Stimulated activated CD4-positive, alpha-beta T cell treated with anti-CD3 and anti-CD28 coated beads, TNF-alpha, amount 100 ng/mL, for 24 hours (primary cell): ENCODE measurements at places on chromosomes 11 and 22.

DNA sequence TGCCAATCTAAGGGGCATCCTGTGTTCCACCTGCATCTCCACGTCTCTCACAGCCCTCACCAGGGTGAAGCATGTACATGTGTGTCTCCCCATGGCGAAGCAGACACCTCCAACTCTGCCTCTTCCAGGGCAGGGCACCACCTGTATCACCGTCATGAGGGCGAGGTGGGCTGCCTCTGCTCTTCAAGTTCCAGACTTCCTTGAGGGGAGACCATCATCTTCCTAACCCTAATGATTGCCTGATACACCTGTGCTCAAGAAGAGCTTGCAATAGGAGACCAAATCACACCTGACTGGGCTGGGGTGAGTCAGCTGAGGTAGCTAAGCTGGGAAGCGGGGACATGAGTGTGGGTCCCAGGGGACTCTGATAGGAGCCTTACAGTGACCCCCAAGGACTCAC, 43.7 kb downstream of the GAB4 start:
- no peak for DNase-seq

DNA sequence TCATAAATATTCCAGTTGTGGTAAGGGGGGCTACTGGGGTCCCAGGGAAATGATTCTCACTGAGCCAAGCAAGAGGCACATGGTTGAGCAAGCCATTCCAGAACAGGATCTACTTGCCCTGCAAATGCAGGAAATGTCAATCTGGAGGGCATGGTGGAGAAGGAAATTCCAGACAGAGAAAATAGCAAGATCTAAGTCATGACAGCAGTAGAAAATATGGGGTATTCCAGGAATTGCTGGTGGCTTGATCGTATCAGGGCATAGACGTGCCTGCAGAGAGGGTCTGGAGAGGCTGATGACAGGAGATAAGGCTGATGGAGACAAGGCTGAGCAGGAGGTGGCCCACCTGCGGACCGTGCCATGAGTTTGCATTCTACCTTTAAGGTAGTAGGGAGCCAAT, 566.3 kb upstream of the CADM1 start:
- no peak for DNase-seq

DNA sequence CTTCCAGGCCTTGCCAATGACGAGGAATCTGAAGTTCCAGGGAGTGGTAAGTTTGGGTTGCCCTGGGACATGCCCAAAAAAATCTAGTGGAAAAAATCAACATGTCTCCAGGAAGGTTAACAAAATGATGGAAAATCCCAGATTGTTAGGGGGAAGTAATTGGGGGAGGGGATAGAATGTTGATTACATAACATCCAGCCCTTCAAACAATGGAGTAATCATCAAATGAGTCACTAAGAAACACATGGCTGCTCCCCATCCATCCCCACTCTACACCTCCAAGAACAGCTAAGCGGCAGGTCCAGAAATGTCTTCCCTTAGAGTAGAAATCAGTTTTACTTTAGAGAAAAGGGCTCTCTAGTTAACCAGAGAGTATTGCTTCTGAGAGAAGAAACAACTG, 94.9 kb downstream of the ETS1 start:
- DNase-seq, result no peak

DNA sequence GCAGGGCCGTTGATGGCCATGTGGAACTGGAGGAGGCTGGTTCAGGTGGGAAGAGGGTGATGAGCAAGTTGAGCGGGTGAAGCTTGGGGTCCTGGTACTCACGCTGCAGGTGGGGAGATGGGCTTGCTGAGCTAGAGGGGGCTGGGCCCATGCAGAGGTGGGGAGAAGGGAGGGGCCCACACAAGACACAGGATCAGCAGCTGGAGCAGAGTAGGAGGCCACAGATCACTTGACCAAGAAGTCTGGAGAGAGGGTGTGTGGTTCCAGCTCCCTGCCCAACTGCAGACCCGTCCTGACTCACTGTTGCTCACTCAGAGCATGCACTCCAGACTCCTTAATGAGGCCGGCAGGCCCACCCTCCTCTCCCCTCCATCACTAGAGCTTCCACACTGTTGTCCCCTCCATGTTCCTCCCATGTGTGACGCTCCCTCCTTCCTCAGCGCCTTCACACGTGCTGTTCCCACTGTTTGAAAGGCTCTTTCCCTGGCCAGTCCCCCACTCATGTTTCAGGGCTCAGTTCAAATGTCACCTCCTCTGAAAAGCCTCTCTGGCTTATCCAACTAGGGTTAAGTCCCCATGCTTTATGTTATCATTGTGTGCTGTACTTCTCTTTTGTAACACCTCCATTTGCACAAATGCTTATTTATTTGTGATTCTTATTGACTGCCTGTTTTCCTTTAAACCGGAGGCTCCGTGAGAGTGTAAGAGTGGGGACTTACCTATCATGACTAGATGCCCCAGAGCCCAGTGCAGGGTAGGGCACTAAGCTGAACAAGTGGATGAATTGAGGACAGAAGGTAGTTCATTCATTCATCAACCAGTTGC, 2.3 kb downstream of the CCDC86 start:
- no peak for DNase-seq

DNA sequence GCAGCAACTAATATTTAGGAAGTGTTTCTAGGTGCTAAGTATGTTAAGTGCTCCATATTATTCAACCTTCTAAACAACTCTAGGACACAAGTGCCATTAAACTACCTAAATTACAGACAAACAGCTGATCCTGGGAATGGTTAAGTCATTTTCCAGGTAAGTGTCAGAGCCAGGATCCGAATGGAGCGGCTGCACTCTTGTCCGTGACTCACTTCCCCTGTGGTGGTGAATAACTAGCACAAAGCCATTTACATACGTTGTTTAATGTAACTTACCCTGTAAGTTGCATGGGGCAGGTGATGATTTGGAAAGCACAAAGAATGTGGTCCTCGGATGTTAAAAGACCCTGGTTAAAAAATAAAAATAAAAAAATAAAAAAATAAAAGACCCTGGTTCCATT, 8.8 kb upstream of the PRG2 start:
- DNase-seq, result no peak

DNA sequence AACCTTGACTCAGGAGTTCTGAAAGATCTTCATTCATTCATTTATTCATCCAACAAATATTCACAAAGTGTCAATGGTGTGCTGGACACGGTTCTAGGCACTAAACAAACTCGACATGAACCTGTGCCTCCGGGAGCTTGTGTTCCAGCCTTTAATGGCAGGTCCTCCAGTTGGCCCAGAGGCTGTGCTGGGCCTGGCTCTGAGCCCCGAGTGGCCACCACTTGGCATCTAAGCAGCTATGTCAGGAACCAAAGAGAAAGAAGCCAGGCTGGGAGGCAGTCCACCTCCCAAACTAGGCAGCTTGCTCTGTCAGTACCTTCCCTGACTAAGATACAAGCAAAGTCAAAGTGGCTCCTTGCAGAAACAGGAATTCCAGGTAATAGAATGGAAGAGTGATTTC, 233.6 kb downstream of the BUD13 start:
- DNase-seq, result no peak

- no peak for DNase-seq
These were observed 22.2 kb downstream of the AQP11 start for GRCh38 chr11:77611921-77612320.

DNA sequence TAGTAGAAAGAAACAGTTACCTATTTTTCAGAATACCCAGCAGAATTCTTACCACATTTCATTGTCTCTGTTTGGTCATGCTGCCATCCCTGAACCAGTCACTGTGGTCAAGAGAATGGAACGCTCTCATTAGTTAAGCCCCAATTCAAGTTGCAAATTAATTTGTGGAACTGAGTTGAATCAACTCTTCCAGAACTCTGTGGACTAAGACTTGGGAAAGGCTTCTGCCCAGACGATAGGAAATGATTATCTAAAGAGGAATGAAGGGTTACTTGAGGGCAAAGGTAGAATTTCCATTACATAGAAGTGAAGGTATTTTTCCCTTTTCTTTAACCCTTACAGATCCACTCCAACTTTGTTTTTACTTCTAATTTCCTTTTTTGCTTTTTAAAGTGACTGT, 286.4 kb downstream of the DYNC2H1 start:
- no peak for DNase-seq

GRCh38 chr11:127790592-127790991, 790.0 kb upstream of the KIRREL3 start:
- no peak for DNase-seq

GRCh38 chr11:47383071-47383470, 4.7 kb upstream of the SPI1 start:
- no peak for DNase-seq

GRCh38 chr11:57256119-57256518, 19.1 kb upstream of the APLNR start:
- DNase-seq, result no peak

DNA sequence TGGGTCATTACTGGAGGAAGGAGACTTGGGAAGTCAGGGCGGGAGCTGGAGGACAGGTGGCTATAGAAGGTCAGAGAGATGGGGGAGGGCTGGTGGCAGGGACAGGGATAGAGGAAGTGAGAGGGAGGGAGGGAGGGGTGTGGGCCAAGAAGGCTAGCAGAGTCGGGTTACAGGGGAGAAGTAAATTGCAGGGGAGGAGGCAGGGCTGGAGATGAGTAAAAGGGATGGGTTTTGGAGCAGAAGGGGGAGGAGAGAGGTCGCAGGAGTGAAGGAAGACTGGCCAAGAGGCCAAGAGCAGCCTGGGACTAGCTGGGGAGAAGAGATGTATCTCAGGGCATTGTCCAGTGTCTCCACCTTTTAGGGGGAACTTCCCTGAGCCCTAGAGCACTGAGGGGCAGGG, 33.0 kb downstream of the LRRC10B start:
- DNase-seq, result no peak

GRCh38 chr11:66080055-66080817, 10.2 kb downstream of the PACS1 start:
- no peak for DNase-seq

DNA sequence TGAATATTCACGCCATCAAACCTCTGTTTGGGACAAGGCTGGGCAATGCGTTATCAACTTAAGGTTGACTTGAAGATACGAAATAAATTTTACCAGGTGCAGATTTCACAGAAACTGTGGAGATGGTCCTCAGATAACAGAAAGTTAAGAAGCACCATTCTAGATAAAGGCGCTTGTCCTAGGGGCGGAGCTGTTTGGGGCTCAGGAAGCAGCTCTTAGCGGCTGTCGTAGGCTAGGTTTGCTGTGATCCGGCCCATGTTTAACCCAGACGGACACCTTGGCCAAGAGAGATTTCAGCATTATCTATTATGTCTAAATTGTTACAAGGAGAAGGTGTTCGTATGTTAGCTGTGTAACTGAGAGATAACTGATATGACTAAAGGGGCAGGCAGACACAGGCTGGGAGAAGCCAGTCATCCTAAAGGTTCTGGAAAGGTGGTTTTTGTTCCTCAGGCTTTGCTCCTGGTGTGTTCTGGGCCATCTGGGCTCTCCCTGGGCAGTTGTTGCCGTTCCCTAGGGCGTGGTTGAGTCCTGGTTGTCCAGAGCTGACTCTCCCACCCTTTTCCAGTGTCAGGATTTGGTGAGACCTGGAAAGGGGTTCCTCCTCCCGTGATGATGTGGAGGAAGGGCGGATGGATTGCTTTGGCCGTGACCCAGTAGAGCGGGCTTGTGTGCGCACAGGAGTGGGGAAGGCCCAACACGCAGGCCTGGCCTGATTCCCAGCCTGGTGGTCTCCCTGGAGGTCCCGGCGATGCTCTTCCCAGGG, 25.8 kb downstream of the TPCN2 start:
- DNase-seq, result no peak

DNA sequence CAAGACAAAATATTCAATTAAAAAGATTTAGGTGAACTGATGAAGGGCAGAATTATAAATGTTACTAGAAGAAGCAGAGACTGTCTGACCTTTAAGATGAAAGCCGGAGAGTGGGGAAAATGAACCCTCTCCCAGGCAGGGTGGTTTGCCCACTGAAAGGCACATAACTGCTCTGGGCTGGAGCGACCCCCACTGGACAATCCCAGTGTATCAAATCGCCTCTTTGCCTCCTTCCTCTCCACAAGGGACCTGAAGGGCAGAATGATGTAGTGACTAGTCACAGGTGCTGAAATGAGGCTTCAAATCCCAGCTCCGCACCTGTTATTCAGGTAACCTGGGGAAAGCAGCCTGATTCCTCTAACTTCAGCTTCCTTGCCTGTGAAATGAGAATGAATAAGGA, 69.0 kb downstream of the EFCAB6 start:
- no peak for DNase-seq

- DNase-seq, result no peak
These were observed 29.1 kb downstream of the SVIP start for GRCh38 chr11:22800482-22800881.
